Activated naive CD8-positive, alpha-beta T cell treated with anti-CD3 and anti-CD28 coated beads for 36 hours (primary cell): ENCODE measurements at places on chromosomes 13 and 19. TPM values are rescaled to one million over a fixed set of nuclear protein-coding genes. Genes with fewer than 3 reads are reported as not detected.

Gene TEX29
- total RNA-seq = 0.46 TPM

Gene SIGLEC12
- total RNA-seq = 0.33 TPM

Gene DKKL1
- not detected for total RNA-seq

Gene ZNF600
- total RNA-seq = 14.4 TPM

Gene TUBA3C
- total RNA-seq = not detected

Gene CEACAM16
- not detected for total RNA-seq
